ENCODE measurements at places on chromosomes 16 and 17. TPM values are rescaled to one million over a fixed set of nuclear protein-coding genes. Genes with fewer than 3 reads are reported as not detected.

- DNase-seq, result peak; percentile 59
These were observed 31.8 kb upstream of the PRM1 start for GRCh38 chr16:11312718-11313492.

DNA sequence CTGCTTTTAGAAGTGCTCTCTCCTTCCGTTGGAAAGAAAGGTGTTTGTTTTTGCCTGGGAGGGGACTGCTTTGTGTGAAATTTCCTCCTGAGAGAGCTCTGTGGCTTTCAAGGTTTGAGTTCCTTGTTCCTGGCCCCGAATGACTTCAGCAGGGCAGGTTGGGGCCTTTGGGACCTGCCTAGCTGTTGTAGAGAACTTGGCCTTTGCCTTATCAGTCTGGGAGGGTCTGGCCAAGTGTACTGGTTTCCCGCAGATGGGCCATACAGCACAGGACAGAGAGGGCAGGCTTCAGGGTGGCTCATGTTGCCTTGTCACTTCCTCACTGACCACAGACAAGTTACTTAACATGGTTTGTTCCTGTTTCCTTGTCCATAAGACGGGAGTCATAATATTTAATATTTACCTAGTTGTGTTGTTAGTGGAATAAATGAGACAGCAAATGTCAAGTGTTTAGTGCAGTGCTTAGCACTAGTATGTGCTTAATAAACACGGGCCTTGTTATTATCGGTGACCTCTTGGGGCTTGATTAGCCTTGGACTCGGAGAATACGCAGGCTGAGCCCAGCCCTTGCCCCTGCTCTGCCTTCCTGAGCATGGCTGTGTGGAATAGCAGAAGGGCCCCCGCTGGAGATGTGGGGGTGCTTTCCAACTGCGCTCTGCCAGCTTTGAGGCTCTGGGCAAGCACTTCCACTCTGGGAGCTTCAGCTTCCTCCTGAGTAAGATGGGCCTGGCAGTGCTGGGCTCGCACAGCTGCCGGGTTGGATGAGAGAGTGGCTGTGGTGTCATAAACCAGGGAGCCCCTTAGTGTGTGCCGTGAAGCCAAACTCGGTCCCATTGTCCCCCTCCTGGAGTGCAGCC is 6.6 kb downstream of the PRSS8 start:
- DNase-seq, result peak; percentile 87

DNA sequence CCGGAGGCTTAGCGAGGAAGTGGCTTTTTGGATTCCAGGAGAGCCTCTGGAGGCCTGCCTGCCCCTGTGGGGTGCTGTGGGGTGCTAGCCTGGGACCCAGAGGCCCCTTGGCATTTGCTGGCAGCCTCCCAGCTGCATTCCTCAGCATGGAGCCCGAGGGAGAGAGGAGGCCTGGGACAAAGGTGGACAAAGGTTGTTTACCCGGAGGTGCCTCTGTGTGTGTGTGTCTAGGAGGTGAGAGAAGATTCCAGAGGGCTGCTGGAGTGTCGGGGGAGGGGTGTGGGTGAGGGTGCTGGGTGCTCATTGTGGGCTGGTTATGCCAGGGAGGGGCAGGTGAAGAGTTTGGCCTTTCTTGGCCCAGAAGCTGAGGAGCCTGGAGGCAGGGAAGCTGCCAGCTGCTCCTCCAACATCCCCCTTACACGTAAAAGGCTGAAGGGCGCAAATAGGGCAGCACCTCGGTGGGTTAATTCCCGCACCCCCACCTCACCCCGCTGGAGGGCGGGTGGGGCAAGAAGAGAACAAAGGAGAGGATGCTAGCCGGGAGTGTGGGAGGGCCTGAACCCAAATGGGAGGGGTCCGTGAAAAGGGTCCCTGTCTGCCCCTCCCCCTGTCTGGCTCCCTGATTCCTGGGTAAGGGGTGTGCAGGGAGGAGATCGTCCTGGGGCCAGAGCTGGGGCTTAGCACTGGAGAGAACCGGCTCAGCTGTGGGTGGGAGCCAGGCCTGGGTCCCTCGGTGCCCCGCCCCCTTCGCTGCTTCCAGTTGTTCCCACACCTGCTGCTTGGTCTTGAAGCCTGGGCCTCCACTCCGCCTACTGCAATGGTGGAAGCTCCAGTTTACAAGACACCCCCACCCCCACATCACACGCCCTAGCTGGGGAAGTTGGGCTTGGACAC is 9.9 kb downstream of the HEXIM2 start:
- DNase-seq, result peak; percentile 80

The TMEM98 gene
- 298 TPM for polyA plus RNA-seq

DNA sequence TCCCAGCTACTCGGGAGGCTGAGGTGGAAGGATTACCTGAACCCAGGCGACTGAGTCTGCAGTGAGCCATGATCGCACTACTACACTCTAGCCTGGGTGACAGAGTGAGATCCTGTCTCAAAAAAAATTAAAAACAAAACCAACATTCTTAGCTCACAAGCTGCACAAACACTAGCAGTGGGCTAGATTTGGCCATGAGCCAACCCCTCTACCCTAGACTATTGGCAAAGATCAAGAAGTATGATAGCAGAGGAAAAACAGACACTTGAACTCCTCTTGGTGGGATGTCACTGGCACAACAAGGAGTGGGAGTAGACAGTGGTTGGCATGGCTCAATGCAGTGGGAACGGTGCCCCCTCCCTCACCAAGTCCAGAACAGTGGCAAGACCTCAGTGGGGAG is 19.6 kb upstream of the RIPOR1 start:
- DNase-seq, result no peak

DNA sequence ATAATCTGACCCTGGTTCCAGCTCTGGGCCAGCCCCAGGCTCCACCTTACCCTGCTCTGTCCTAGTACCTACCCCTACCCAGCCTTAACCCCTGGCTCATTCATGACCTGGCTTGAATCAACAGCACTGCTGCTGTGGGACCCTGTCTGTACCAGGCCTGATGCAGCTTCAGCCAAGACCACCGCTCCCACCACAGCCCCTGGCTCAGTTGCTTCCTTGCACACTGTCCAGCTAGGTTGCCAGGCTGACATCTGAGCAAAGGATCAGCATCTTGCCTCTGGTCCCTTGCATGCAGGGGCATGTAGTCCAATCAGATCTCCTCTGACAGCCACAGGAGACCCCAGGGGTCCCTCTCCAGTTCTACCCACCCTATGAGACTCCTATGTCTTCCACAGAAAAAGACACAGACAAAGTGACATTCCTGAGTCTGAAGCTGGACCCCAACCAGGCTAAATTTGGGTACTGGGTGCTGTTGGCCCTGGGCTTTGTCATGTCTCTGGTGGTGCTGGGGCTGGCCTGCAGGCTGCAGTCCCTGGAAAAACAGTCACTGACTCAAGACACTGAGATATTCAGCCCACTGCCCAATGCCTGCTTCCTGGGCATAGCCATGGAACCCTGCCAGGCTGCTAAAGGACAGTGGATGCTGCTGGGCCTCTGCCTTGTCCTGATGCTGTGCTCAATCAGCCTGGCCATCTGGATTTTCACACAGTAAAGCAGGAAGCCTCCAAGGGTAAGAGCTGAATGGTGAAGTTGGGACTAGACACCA is 3.9 kb upstream of the KCNH6 start:
- no peak for DNase-seq

DNA sequence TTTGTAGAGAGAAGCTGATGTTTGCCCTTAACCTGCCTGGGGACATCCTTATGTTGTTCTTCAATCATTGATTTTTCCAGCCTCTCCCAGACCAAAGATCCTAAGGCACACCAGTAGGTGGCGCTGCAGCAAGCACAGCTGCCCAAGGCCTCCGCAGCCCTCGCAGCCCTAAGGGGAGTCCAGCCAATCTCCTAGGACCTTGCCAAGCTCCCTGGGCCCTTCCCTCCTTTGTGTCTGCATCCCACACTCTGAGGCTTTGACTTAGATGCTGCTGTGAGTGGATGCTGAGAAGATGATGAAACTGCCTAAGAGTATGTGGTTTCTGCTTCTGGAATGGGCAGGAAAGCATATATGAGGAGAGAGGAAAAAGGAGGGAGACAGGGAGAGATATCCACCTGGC is 47.1 kb downstream of the SPACA3 start:
- no peak for DNase-seq

GRCh38 chr16:50246299-50247122 is 19.8 kb upstream of the ADCY7 start:
- no peak for DNase-seq

The GDPD3 gene
- polyA plus RNA-seq, result 11.8 TPM

GRCh38 chr16:53789137-53789536 is 85.2 kb downstream of the FTO start:
- DNase-seq, result no peak

The C17orf50 gene
- 0.20 TPM for polyA plus RNA-seq

The CD300LG gene
- 1.3 TPM for polyA plus RNA-seq

DNA sequence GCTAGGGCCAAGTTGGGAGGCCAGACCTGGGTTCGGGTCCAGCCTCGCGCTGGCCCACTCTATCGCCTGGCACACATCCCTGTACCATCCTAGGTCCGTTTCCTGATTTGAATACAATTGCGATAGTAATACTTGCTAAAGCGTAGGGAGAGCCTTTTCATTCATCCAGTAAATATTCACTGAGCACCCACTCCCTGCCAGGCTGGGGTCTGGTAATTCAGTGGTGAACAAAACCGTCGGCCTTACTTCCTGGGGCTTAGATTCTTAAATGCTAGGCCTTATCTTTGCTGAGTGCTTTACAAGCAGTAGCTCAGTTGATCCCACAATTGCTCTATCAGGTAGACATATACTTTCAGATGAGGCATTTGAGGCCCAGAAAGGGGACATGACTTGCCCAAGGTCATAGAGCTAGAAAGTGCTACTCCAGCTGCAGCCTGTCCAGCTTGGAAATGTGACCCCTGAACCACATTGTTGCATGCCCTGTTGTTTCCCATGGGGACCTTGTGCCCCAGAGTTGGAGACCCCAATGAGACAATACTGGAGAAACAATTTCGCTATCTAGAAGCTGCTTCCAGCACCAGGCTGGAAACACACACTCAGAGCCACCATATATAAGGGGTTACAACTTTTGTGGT is 691 bp downstream of the USB1 start:
- DNase-seq, result no peak

DNA sequence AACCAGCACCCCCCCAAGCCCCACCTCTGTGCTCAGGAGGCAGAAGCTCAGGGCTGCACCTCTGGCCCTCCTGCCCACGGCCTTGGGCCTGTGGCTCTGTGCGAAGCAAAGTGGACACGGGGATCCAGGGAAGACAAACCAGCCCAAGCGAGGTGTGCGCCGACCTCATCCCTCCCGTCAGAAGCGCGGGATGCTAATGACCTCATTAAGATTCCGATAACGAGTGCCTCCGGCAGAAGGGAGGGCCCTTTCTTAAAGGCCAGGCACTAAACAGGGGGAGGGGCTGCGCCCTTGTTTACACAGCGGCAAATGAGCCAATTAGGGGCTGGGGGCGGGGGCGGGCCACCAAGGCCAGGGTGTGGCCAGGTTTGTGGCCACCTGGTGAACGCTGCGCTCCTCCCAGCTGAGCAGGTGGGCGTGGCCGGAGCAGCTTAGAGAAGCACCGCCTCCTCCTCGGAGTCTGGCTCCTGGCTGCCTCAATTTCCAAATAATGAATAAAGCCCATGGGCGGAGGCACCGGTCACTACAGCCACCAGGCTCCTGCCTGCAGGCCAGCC is 3.2 kb downstream of the CBX4 start:
- no peak for DNase-seq

GRCh38 chr17:29588017-29588561 is 1.4 kb downstream of the GIT1 start:
- no peak for DNase-seq

- DNase-seq, result no peak
These were observed 5.3 kb upstream of the NSMCE1 start for GRCh38 chr16:27273670-27274423.

- no peak for DNase-seq
These were observed 256.1 kb upstream of the RPL38 start for GRCh38 chr17:73947281-73947965.

GRCh38 chr16:2603165-2604015 is 65.6 kb downstream of the PDPK1 start:
- peak; percentile 90 for DNase-seq

The FAM20A gene
- 3.8 TPM for polyA plus RNA-seq

DNA sequence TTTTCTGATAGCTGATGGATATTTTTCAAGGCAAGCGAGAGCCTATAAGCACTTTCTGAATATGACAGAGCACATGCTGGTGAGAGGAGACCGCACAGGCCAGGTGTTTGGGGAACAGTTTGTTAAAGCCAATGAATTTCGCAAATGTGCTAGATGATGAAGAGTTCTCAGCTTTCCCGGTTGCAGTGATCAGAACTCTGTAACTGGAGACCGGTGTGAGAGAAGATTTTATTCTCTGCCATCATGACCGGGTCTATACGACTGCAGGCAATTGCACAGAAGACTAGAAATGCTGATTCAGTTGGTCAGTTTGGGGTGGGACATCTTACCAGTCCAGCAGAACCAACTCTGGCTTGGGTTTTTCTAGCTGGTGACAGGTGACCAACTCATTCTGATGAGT is 25.4 kb downstream of the SMTNL2 start:
- DNase-seq, result no peak

GRCh38 chr16:84426804-84427203 is 58.5 kb downstream of the ATP2C2 start:
- DNase-seq, result no peak

The SMTNL2 gene
- 20.6 TPM for polyA plus RNA-seq

DNA sequence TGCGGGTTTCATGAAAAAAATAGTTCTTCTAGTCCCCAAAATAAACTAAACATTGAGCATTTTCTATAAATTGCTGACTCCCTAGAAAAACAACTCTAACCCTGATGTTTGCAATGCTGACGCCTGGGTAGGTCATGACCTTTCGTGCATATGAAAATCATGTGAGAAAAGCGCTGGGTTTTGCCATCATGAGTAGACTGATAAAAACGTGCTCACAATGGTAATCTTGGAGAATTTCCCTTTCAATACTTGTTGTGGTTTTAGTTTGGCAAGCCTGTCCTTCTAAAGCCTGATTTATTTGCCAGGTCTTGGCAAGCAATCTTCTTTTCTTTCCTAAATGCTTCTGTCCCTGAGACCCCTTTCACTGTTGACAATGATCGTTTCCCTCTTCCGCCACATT is 4.0 kb upstream of the CLEC10A start:
- no peak for DNase-seq

DNA sequence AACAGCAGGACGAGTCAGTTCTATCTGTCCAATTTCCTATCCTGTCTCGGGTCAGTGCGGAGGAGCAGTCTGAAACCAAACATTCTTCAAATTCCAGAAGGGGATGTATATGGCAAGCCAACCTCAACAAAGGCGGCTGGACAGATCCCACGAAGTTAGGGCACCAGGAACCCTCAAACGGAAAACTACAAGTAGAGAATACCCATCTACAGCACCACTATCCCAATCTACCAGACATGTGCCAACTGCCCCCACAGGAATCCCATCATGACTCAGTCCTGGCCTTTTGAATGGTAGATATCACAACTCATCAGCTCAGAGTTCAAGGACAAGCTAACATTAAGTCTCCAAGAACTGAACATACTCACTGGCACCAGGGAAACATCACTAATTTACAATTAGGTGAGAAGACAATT is 2.3 kb downstream of the NAT9 start:
- DNase-seq, result no peak

DNA sequence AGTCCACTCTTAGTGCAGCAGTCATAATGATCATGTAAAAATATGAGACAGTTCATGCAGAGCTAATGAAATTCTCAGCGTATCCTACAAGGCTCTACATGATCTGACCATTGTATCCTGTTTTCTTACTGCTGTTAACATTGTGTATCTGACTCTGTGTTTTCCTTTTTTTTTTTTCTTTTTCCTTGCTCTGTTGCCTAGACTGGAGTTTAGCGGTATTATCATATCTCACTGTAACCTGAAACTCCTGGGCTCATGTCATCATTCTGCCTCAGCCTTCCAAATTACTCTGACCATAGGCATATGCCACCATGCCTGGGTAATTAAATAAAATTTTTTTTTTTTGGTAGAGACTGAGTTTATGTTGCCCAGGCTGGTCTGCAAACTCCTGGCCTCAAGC is 12.1 kb downstream of the DUS2 start:
- DNase-seq, result no peak

The KRTAP1-1 gene
- not detected for polyA plus RNA-seq

Measured in left lung (tissue), 14 donors.